Endothelial cell (in vitro differentiated cells): ENCODE measurements at places on chromosomes 2 and 18.
A peak's percentile ranks its signal among the peaks of the same experiment; 100 is the strongest.

DNA sequence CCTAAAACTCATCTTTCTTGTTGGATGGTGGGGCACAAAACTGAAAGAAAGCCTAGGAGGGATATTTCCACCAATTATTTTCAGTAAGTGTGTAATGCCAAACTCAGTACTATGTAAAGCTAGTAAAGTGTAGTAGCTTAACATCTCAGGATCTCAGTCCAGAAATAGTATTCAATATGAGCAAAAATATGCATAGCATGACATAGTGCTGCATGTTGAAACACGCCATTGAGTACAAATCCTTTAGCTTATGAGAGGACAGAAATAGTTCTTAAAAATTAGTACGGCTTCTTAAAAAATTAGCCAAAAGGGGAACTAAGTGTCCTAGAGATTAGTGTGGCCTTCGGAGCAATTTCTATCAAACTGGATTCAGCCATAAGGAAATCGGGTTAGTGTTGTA is 21.7 kb upstream of the ATL2 start:
- DNase-seq: no peak

DNA sequence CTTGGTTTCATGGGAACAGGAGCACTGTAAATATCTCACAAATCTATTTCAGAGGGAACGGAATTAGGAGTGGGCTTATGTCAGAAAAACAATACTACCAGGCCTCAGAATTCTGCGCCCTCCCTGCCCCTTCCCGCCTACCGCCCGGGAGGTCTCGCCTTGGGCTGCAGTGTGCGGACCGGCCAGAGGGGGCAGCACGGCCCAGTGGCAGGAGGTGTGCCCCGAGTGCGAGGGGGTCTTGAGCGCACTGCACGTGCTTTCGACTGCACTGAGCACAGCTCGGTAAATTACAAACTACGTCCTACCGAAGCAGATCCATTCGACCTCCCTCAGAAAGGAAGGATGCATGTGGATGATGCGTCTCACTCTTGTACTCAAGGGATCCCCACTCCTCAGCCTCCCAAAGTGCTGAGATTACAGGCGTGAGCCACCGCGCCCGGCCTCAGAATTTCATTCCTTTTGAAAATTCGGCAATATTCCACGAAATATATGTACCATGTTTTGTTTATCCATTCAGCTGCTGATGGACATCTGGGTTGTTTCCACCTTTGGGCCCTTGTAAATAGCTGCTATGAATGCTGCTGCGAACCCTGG is 297.0 kb downstream of the BCL2 start:
- peak; percentile 67 for DNase-seq

DNA sequence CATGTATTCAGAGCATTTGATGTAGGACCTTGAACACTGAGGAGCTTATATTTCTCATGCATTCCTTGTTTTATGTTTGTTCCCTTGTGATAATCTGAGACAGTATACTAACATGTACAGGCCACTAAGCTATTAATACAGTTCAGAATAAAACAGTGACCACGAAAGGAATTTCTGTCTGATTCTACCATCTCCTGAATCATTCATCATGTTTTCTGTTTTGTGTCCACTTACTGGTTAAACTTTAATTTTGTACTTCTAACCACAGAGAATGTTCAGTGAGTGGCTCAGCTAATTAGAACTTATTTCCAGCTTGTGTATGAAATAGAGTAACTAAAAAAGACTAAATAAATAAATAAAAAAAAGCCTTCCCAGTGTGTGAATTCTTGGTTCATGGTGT is 110.4 kb downstream of the LRP1B start:
- DNase-seq: no peak

GRCh38 chr18:22987547-22988189 is 54.5 kb downstream of the RBBP8 start:
- DNase-seq: no peak

GRCh38 chr18:30280861-30281470 is 761.6 kb downstream of the DSC3 start:
- DNase-seq: peak; percentile 61

- no peak for DNase-seq
Measured at GRCh38 chr18:61019338-61020301, 313.6 kb upstream of the CDH20 start.

- DNase-seq: no peak
Measured at GRCh38 chr2:158719403-158719802, 75.7 kb upstream of the DAPL1 start.

DNA sequence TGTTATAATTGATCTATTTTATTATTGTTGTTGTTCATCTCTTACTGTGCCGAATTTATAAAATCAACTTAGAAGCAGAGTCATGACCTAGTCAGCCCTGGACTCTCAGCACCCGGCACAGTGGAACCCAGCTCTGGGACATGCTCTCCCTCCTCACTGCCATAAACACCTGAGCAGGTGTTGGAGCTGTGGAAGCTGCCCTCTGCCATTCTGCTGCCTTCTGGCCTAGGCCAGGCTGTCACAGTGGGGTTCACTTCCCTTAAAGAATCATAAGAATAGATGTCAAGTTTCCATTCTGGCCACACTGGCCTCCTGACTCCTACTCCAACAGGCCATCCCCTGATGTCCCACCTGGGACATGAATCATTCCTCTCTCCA is 192.2 kb downstream of the ZFP36L2 start:
- no peak for DNase-seq
